GM12878 (cell line): ENCODE measurements at places on chromosomes 13 and 19.

DNA sequence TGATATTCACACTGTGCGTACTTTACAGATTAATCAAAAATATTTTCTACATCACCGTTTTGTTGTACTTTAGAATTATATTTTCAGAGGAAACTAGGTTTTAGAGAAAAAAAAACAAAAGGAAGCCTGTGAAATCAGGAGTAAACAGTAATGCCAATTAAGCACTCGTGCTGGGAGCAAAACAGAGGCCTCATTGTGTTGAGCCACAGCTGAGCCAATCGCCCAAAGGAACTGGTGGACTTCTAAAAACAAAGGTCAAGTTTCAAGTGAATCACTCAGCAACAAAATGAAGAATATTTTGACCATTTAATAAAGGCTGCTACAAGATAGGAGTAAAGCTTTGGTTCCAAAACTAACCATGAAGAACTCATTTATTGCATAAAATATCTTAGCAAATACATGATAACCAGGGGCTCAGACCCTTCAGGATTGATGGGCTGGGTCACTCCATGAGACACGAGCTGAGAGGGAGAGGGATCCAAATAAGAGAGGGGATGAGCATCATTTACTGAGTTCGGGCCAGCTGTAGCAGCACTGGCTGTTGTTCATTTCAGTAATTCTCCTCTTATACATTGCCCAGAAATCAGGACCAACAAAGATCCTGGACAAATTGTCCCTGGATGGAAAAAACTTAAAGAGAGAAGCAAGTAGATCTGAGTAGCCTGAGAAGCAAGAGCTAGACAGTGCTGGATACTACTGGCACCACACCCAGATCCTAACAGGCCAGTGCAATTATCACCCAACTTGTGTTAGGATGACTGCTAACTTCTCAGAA lies 8.3 kb upstream of the NALCN start:
- no peak for DNase-seq

- no peak for DNase-seq
Observed at GRCh38 chr13:100363285-100363711, 225.3 kb downstream of the GGACT start.

DNA sequence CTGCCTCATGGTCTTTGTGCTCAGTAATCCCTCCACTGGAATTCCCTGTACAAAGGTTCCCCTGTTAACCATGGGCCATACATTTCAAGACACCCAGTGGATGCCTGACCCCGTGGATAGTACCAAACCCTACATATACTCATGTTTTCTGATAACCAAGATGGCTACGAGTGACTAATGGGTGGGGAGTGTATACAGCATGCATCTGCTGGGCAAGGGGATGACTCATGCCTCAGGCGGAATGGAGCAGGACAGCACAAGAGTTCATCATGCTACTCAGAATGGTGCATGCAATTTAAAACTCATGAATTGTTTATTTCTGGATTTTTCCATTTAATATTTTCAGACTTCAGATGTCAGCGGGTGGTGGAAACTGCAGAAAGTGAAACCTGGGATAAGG lies 13.3 kb upstream of the FGF9 start:
- no peak for DNase-seq

DNA sequence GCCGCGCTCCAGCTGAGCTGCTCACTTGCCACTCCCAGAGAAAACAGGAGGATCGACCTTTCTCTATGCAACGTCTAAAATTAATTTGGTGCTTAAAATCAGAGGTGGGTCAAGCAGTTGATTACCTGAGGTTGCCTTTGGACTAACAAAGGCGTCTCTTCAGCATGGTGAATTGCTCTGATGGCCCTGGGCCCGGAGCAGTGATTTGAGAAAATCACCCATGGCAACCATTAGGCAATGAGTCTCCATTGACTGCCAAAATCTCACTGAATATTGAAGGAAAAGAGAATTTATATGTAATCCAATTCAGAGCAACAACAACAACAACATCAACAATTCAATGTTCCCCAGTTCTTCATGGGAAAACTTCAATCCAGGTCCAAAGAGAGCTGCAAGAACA lies 61.8 kb downstream of the IRS2 start:
- DNase-seq = no peak

- no peak for DNase-seq
Observed at GRCh38 chr19:38319421-38320258, at the start of gene KCNK6. Gene KCNK6 (plus strand): TSS chr19:38319845. CDS start chr19:38319951, 106 bp downstream.

GRCh38 chr13:97262058-97262457 lies 39.9 kb downstream of the MBNL2 start:
- DNase-seq = no peak

DNA sequence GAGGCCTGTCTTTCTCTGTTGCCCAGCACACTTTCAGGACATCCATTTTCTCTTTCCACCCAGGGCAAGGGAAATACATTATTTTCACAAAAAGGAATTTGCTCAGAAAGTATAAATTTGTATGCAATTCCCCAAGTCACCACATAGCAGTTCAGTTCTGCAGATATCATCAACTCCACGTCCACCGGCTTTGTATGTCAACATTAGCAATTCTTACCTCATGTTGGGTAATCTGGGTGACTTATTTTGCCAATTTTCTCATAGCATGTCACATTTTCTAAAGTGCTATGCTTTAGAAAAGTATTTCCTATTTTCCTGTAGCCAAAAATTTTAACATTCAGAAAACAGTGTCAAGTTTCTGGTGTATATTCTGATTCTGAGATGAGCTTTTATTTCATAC lies 501.8 kb downstream of the EFNB2 start:
- DNase-seq = no peak

DNA sequence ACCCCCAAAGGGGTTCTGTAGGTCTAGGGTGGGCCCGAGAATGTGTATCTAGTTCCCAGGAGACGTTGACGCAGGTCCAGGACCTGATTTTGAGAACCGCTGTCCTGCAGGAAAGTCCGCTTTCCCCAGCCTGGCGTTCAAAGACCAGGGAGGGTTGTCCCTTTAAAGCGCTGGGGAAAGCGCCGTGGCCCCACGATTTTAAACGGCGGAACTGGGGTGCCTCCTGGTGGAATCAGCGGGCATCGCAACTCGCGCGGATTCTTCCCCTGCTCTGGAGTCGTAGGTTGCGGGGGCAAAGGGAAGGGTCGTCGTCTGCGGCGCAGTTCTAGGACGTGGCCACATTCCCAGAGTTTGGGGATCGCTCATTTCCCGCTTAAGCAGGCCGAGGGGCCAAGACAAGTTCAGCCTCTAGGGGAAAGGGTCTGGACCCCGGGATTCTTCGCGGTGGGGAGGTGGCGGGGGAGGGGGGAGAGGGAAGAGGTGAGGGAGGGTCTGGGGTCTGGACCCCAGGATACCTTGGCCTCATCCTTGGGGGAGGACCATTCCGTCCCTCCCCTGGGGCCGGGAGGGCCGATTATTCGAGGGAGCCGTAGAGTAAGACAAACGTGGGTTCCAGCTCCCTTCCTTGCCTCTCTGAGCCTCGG lies 7.7 kb downstream of the PNMA8B start:
- no peak for DNase-seq

- no peak for DNase-seq
Observed at GRCh38 chr13:85603735-85604134, 195.5 kb downstream of the SLITRK6 start.
